Heart left ventricle (tissue), 16 donors: ENCODE measurements at places on chromosomes 4 and X. TPM values are rescaled to one million over a fixed set of nuclear protein-coding genes. Genes with fewer than 3 reads are reported as not detected.
A peak's percentile ranks its signal among the peaks of the same experiment; 100 is the strongest.

GRCh38 chr4:7254736-7255487 is 62.6 kb downstream of the SORCS2 start:
- no peaks in the 10 kb centered on the region for H3K27me3 ChIP-seq
- H3K4me3 ChIP-seq, result no peak overlapping the region
- no peaks in the 10 kb centered on the region for H3K36me3 ChIP-seq

DNA sequence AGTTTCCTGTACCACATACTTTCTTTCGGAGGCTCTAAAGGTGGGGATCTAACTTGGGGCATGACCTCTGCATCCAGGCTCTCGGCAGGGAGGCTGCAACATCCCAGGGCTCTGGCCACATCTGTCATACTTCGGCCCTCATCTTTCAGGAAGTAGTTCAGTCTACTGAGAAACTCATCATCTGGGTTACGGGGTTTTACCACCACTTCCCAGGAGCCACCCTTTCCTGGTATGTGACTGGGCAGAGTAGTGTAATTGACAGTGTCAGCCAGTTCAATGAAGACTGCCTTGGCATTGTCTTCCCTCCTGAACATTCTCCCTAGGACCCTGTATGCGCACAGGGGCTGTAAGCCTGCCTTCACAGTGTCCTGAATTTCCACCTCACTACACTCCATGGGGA is 2.8 kb downstream of the PNMA5 start:
- H3K27me3 ChIP-seq, result no peaks in the 10 kb centered on the region
- DNase-seq, result no peak
- H3K36me3 ChIP-seq, result no peaks in the 10 kb centered on the region
- no peak overlapping the region for H3K27ac ChIP-seq

GRCh38 chr4:73603854-73604584 is 16.2 kb downstream of the RASSF6 start:
- no peaks in the 10 kb centered on the region for H3K27me3 ChIP-seq
- no peak for DNase-seq
- H3K36me3 ChIP-seq, result no peaks in the 10 kb centered on the region
- H3K4me3 ChIP-seq, result no peak overlapping the region
- no peak overlapping the region for H3K27ac ChIP-seq

GRCh38 chr4:77501851-77502250 is 103.8 kb upstream of the CXCL13 start:
- H3K27me3 ChIP-seq, result no peaks in the 10 kb centered on the region
- H3K36me3 ChIP-seq, result no peaks in the 10 kb centered on the region
- no peak overlapping the region for H3K4me3 ChIP-seq
- no peak for DNase-seq
- H3K4me1 ChIP-seq, result no peaks in the 10 kb centered on the region

GRCh38 chrX:79107891-79108718 is 36.4 kb upstream of the GPR174 start:
- no peak overlapping the region for H3K4me3 ChIP-seq
- no peaks in the 10 kb centered on the region for H3K4me1 ChIP-seq
- H3K36me3 ChIP-seq, result no peaks in the 10 kb centered on the region
- no peak for DNase-seq
- H3K27ac ChIP-seq, result no peak overlapping the region

- H3K4me3 ChIP-seq, result no peak overlapping the region
- H3K36me3 ChIP-seq, result no peaks in the 10 kb centered on the region
- no peak overlapping the region for H3K27ac ChIP-seq
- no peak for DNase-seq
- H3K27me3 ChIP-seq, result no peaks in the 10 kb centered on the region
These were observed 35.8 kb downstream of the NAP1L3 start for GRCh38 chrX:93637591-93637990.

GRCh38 chr4:187608001-187608421 is 387.6 kb upstream of the ZFP42 start:
- H3K4me3 ChIP-seq, result no peak overlapping the region
- H3K27me3 ChIP-seq, result no peaks in the 10 kb centered on the region
- H3K27ac ChIP-seq, result no peak overlapping the region
- H3K36me3 ChIP-seq, result no peaks in the 10 kb centered on the region
- DNase-seq, result no peak

DNA sequence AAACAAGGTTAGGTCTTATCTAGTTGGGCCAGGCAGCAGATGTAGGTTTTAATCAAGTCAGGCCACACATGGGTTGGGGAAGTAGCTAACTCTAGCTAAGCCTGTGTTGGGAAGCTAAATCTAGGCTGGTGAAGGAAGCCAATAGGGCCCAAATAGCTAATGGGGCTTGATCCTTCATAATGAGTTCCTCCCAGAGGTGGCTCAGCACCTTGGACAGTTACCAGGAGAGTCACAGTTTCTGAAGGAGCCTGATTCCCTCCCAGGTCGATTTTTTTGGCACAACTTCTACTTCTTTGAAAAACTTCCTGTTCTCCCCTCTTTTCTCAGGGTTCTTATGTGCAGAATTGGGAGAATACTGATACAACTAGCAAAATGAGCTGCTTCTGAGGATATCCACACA is 242.5 kb upstream of the PRPS2 start:
- H3K27me3 ChIP-seq, result no peaks in the 10 kb centered on the region
- DNase-seq, result no peak
- no peaks in the 10 kb centered on the region for H3K36me3 ChIP-seq
- no peak overlapping the region for H3K27ac ChIP-seq
- H3K4me1 ChIP-seq, result no peaks in the 10 kb centered on the region

GRCh38 chrX:30005813-30006212 is 209.6 kb upstream of the MAGEB2 start:
- H3K27me3 ChIP-seq, result no peaks in the 10 kb centered on the region
- H3K4me1 ChIP-seq, result no peaks in the 10 kb centered on the region
- H3K4me3 ChIP-seq, result no peak overlapping the region
- DNase-seq, result no peak
- H3K27ac ChIP-seq, result no peak overlapping the region

- H3K27ac ChIP-seq, result no peak overlapping the region
- H3K4me1 ChIP-seq, result no peaks in the 10 kb centered on the region
- H3K4me3 ChIP-seq, result no peak overlapping the region
- H3K36me3 ChIP-seq, result no peaks in the 10 kb centered on the region
- no peak for DNase-seq
These were observed 45.9 kb upstream of the RPA4 start for GRCh38 chrX:96837808-96838207.

DNA sequence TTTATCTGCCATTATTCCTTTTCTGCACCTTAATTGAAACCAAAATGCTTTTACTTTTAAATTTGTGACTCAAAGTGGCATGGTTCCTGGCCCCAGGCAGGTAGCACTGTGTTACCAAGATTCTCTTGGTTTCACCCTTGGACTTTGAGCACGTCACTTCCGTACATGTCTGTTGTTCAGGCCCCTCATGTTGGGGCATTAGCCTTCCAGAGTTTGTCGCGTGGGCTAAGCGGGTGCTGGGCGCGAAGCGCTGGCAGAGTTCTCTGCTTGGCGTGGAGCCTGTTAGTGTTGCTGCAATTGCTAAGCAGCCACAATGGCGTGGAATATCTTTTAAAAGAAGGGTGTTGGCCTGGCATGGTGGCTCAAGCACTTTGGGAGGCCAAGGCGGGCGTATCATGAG is 14.0 kb upstream of the TADA2B start:
- no peaks in the 10 kb centered on the region for H3K27me3 ChIP-seq
- no peak overlapping the region for H3K4me3 ChIP-seq
- DNase-seq, result no peak
- peaks cover 61% of the 10 kb centered on the region for H3K36me3 ChIP-seq

DNA sequence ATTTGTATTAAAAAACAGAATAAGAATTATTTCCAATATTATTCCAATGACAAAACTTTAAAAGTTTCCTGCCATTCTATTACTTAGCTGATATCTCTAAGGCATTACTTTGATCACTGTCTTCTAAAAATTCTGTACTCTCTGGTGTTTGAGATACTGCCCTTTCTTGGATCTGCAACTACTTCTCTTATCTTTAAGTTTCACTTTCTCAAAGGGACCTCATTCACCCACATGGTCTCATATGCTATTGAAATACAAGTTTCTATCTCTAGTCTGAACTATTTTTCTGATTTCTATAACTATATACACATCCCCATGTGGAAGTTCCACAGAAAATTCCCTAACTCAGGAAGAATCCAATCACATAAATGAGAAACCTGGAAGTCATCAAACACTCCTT is 22.2 kb downstream of the TMPRSS11E start:
- DNase-seq, result no peak
- no peak overlapping the region for H3K27ac ChIP-seq
- no peak overlapping the region for H3K4me3 ChIP-seq
- no peaks in the 10 kb centered on the region for H3K4me1 ChIP-seq

GRCh38 chr4:176438401-176438800 is 118.6 kb downstream of the SPCS3 start:
- H3K4me3 ChIP-seq, result no peak overlapping the region
- H3K27ac ChIP-seq, result no peak overlapping the region
- no peaks in the 10 kb centered on the region for H3K27me3 ChIP-seq
- H3K4me1 ChIP-seq, result no peaks in the 10 kb centered on the region
- no peak for DNase-seq

GRCh38 chr4:166913926-166914325 is 320.4 kb downstream of the SPOCK3 start:
- H3K4me1 ChIP-seq, result no peaks in the 10 kb centered on the region
- no peak overlapping the region for H3K4me3 ChIP-seq
- H3K27me3 ChIP-seq, result no peaks in the 10 kb centered on the region

- no peaks in the 10 kb centered on the region for H3K27me3 ChIP-seq
- H3K4me1 ChIP-seq, result no peaks in the 10 kb centered on the region
- H3K27ac ChIP-seq, result no peak overlapping the region
- no peak for DNase-seq
These were observed 109.4 kb upstream of the MAP3K15 start for GRCh38 chrX:19624739-19625138.

DNA sequence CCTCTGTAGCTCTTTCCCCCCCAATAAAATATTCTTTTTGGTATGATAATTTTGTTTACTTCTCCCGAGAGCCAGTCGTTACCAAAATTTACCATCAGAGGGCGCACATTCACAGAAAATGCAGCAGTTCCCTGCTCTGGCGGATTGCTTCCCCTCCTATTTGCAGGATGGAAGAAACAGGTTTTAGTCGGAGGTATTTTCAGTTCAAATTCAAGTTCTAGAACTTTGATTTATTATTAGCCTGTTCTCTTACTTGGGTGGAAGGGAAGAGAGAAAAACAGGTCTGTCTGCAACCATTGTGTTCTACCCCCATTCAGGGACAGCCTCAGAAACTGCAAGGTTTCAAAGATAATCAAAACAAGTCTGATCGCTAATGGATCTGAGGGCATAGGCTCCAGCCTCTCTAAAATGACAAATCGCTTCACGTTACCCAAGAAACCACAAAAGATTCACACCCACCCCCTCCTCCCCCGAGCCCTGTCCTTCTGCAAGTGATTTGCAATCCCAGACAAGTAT is 263.8 kb upstream of the RPS6KA3 start:
- H3K36me3 ChIP-seq, result no peaks in the 10 kb centered on the region
- DNase-seq, result peak; percentile 31
- H3K27me3 ChIP-seq, result no peaks in the 10 kb centered on the region
- peak overlapping the region; percentile 24 for H3K4me3 ChIP-seq
- H3K27ac ChIP-seq, result no peak overlapping the region

DNA sequence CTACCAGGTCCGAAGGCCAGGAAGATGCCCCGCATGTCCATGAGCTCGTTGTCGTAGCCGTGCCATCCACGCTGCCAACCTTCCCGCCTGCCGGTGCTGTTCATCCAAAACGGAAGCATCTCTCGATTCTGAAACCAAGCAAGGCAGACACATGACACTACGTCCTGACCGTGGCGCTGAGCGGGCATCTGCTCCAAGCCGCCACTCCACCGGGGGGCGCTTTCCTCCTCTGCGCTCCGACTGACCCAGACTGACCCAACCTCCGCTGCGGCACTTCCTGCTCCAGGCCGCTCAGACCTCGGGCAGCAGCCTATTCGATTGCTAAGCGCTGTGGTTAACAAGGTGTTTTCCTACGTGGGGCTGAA is 120.5 kb downstream of the ENPP6 start:
- DNase-seq, result peak; percentile 61
- no peak overlapping the region for H3K27ac ChIP-seq
- no peaks in the 10 kb centered on the region for H3K27me3 ChIP-seq
- H3K36me3 ChIP-seq, result no peaks in the 10 kb centered on the region

GRCh38 chr4:98203332-98204235 is 57.6 kb upstream of the RAP1GDS1 start:
- no peaks in the 10 kb centered on the region for H3K4me1 ChIP-seq
- no peak overlapping the region for H3K4me3 ChIP-seq
- H3K27me3 ChIP-seq, result no peaks in the 10 kb centered on the region
- no peak for DNase-seq
- H3K36me3 ChIP-seq, result no peaks in the 10 kb centered on the region

DNA sequence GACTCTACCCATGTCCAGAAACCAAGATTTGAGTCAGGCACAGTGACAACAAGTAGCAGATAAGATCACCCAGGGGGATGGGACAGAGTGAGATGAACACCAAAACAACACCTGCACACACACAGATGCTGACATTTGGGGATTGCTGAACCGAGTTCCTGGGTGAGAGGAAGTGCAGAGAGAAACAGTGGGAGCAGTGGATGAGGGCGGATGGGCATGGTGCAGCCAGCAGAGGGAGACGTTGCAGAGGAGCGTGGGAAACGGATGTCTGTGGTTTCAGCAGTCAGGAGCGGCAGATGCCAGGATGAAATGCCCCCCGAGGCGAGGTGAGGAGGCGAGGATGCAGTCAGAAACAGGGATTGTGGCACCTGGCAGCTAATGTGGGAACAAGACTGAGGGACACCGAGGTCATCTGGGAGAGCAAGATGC is 78.6 kb upstream of the STS start:
- DNase-seq, result no peak
- no peaks in the 10 kb centered on the region for H3K4me1 ChIP-seq
- H3K27ac ChIP-seq, result no peak overlapping the region
- no peaks in the 10 kb centered on the region for H3K27me3 ChIP-seq

DNA sequence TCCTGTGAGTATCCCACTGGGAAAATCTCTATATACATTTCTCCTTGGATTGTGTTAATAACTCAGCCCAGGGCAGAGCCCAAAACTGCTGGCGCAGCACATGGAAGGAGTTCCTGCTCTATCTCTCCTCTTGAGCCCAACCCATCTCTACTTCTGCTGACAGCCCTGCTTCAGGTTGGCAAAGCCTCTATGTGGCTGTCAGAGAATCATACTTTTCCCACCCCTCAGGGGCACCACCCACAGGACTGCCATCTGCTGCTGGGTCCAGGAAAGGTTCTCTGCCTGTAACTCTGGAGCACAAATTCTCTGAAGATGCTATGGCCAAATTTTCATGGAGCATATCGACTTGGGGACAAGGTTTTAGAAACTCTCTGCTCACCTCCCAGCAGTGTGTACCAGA is 278.5 kb upstream of the EMCN start:
- no peak overlapping the region for H3K4me3 ChIP-seq
- H3K27me3 ChIP-seq, result no peaks in the 10 kb centered on the region
- H3K4me1 ChIP-seq, result no peaks in the 10 kb centered on the region
- no peak for DNase-seq

GRCh38 chr4:100493756-100494155 is 24.1 kb downstream of the EMCN start:
- H3K27me3 ChIP-seq, result no peaks in the 10 kb centered on the region
- H3K27ac ChIP-seq, result no peak overlapping the region
- H3K36me3 ChIP-seq, result no peaks in the 10 kb centered on the region
- H3K4me1 ChIP-seq, result no peaks in the 10 kb centered on the region

ZIC3 gene
- total RNA-seq, result not detected

CLGN gene
- total RNA-seq, result 53.7 TPM

MORF4L2 gene
- 238 TPM for total RNA-seq

MAGEB1 gene
- total RNA-seq, result not detected

ART3 gene
- total RNA-seq, result 72.1 TPM

EPHA5 gene
- total RNA-seq, result 0.12 TPM

SPANXN4 gene
- total RNA-seq, result not detected

PPP4R3C gene
- total RNA-seq, result not detected

HTN1 gene
- not detected for total RNA-seq

SHROOM2 gene
- 0.86 TPM for total RNA-seq
